CD14-positive monocyte (primary cell): ENCODE measurements at places on chromosomes 13 and 19.

DNA sequence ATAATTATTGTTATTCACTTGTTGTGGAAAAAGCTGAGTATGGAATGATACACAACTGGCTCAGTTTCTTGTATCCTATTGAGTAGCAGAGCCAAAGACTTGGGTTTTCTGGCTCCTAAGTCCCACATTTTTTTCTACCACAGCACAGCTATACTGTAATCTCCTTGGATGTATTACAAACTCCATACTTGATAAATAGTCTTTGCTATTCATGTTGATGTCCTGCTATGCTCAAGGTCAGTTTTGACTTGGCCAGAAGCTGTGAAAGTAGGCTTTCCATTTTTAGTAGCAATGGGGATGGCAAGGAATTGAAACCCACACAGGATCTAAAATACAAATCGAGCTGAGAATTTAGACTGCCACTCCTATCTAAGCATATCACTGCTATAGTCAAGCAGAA is 79.1 kb downstream of the B3GLCT start:
- no peak for DNase-seq

DNA sequence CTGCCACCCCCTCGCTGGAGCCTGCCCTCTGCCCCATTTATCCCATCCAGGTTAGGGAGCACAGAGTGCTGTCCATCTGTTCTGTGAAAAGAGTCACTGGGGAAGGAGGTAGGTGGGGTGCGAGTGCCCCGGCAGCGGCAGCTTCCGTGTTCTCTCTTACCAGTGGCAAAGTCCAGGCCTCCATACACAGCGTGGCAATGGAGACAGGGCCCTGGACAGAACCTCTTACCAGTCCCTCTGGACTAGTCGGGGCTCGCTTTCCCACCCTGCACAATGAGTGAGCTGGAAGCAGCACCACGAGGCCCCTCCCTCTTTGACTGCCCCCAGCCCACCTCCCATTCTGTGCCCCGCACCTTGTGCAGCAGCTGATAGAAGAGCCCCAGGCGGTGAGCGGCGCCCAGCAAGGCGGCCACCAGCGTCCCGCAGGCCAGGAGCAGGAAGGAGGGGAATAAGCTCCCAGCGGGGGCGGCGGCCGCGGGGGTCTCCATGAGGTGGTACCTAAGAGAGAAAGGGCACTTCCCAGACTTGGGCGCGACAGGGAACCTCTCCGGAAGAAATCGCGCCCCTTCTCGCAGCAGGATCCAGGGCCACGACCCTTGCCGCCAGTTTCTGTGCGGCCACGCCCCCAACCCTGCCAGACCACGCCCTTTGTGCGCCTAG is 17.5 kb downstream of the SYDE1 start:
- no peak for DNase-seq

DNA sequence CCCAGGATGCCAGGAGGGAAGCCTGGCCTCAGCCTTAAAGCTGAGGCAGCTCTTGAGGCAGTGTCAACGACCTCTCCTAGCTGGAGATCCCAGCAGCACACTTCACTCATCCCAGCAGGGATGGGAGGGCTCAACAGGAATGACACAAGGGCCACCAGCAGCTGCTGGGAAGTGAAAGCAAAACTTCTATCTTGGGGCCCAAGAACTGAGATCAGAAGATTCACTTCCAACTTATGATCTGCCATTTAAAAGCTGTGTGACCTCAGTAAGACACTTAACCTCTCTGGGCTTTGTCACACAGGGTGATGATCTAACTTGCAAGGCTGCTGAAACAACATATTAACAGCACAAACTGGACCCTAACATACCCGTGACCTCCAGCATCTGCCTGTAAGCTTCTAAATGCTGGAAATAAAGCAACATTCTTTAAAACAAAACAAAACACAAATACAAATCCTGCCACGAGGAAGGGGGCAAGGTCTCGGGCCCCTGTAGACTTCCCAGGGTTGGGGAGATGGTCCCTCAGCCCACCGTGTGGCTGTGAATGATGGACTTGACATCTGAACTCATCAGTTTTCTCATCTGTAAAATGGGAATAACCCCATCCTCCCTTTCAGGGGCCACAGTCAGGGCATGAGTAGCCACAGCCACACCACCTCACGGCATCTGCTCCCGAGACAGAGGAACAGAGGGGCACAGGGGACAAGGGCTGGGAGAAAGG is 22.7 kb downstream of the ELL start:
- peak; percentile 44 for DNase-seq

DNA sequence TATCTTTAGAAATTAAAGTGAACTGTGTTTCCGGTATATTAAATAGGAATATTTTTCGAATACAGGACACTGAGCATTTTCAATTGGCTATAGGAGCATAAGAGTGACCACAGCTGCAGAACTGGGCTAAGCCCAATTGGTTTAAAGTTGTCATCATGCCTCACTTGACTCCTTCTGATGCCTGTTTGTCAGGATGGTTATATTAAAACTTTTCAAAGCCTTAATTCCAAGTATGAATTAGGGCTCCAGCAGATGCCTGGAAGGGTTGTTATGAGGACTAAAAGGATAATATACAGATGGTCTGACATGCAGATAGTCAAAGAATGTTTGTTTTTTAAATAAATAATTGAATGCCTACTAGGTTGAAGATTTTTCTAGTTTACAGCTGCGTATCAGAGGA is 100.0 kb downstream of the LMO7 start:
- DNase-seq: no peak

GRCh38 chr13:30133996-30134395 is 173.4 kb downstream of the KATNAL1 start:
- DNase-seq: no peak

DNA sequence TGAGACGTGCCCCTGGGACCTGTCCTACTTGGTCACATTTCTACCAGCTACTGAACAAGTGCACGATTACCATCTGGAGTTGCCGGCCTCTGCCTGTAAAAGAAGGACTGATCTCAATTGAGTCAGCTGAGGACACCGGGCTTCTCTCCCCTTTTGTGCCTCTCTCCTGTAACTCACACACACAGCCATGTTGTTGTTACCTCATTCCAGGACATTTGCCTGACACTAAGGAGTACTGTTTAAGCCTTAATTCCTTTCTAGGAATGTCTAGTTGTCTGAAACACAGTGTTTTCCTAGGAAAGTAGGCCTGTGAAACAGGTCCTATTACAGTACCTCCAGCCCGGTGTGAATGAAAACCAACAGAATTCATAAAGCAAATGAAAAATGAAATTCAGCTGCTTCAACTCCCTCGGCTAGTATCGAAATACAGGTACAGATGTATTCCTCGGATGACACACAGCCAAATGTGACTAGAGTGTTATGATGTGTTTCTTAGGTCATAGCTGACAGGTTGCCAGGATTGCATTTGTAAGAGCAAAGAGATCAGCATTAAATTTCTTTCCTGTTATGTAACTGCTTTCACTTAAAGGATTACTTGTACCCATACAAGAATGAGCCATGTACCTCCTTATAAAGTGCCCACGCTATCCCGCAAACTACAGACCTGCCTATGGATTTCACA is 152.0 kb upstream of the IRS2 start:
- DNase-seq: no peak

- no peak for DNase-seq
Observed at GRCh38 chr13:66036636-66037035, 1193.5 kb downstream of the PCDH9 start.

DNA sequence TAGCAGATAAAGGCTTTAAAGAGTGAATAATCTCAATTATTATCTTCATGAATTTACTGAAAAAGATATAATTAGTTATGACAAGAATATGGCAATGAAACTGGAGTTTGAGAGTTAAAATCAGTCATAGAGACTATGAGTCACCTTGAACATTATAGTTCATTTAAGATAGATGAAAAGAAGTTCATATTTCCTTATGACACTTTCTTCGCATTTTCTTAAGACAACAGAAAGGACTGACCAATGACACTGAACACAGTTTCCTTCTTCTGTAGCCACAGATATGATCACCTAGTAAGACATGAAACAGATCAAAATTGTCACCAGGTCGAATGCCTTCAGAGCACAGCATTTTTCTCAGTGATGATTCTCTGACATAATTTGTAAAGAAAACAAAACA is 202.1 kb downstream of the KLF12 start:
- no peak for DNase-seq

- DNase-seq: peak; percentile 45
Observed at GRCh38 chr13:112616586-112617362, 28.8 kb upstream of the TUBGCP3 start.

- no peak for DNase-seq
Observed at GRCh38 chr19:45078390-45079062, 534 bp upstream of the GEMIN7 start.
